ENCODE measurements at places on chromosomes 7 and 10. TPM values are rescaled to one million over a fixed set of nuclear protein-coding genes. Genes with fewer than 3 reads are reported as not detected.

The NOBOX gene
- total RNA-seq = not detected

The CUTC gene
- total RNA-seq = 29.8 TPM

The AKR1C8 gene
- total RNA-seq = not detected

The BLVRA gene
- 75.9 TPM for total RNA-seq

The SLC29A4 gene
- 15.6 TPM for total RNA-seq

The MGAM2 gene
- 0.02 TPM for total RNA-seq

The GIMAP4 gene
- not detected for total RNA-seq

The EN2 gene
- 0.83 TPM for total RNA-seq
